CD8-positive, alpha-beta memory T cell (primary cell): ENCODE measurements at places on chromosomes 16 and 17. TPM values are rescaled to one million over a fixed set of nuclear protein-coding genes. Genes with fewer than 3 reads are reported as not detected.

The HOXB13 gene
- total RNA-seq: not detected

The CAPN15 gene
- total RNA-seq: 91.9 TPM

The SCIMP gene
- total RNA-seq: 0.22 TPM

The EIF3CL gene
- total RNA-seq: 55.0 TPM

The AATK gene
- total RNA-seq: 0.29 TPM

The WFDC1 gene
- total RNA-seq: not detected

The ZP2 gene
- not detected for total RNA-seq
